ENCODE measurements at places on chromosomes 5 and 9.
A peak's percentile ranks its signal among the peaks of the same experiment; 100 is the strongest.

- no peak for DNase-seq
Observed at GRCh38 chr9:37102486-37102885, 17.9 kb upstream of the ZCCHC7 start.

GRCh38 chr9:106588626-106589025 lies 274.3 kb upstream of the ZNF462 start:
- DNase-seq, result no peak

- DNase-seq, result no peak
Observed at GRCh38 chr5:38187532-38187931, 70.8 kb upstream of the EGFLAM start.

- DNase-seq, result no peak
Observed at GRCh38 chr9:125745018-125745417, 2.2 kb upstream of the PBX3 start.

DNA sequence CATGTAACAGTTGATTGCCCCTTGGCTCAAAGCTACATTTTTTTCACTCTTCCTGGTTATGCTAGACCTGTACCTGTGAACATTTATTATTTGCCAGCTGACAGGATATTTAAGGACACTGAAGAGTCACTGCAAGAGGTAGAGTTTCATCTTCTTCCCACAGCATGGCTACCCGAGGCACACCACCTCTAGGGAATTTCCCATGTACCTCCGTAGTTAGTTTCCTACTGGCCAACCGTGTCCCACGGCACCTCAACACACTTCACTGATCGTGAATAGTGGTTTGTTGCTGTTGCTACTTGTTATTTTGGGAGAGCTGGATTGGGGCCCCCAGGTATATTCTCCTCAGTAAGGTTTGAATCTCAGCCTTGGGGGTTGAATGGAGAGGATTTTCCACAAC lies 648.6 kb downstream of the SEMA5A start:
- DNase-seq, result no peak

DNA sequence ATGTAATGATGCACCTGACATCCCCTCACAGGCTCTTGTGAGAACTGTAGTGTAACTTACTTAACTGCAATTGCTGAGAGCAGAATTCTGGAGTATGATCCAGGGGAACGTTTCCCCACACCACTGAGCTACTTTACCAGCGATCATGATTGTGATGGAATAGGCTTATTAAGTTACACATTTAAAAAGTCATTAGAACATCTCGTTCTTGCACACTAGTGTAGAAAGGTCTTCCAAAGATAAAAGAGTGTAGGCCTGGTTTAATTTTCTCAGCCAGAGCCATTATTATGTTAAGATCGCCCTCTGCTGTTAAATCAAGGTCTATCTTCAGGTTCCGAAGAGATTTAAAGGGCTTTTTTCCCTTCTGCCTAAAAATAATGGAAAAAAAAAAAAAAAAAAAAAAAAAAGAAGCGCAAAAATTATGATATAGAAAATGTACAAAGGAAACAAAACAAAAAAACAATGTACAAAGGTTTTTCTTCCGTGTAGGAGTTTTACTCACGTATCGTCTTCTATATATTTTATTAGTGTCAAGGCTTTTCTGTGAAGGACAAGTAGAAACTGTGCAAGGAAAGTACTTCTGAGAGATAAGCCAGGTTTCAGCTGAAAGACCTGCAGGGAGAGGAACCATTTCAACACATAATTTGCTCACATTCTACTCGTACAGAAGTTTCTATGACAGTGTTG lies 18.6 kb upstream of the MOB3B start:
- no peak for DNase-seq

GRCh38 chr5:67679184-67679841 lies 482.7 kb upstream of the CD180 start:
- DNase-seq, result no peak

DNA sequence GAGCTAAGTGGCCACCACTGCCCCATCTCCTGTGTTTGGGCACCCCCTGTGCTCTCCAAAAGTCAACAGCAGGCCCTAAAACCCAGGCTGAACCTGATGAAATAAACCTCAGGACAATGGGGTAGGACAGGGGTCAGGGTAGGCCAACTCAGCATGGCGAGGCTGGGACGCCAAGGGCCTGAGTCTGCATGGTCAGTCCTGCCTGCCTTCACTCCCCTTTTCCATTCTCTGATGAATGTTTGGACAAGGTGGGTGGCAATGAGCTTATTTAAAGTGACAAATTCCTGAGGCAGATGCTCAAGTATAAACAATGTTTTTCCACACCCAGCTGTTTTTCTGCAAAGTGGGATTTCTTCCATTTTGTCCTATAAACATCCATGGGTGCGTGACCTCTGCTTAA lies 47.2 kb upstream of the CXCL14 start:
- no peak for DNase-seq

GRCh38 chr5:111469903-111470302 lies 42.4 kb downstream of the STARD4 start:
- no peak for DNase-seq

- DNase-seq, result no peak
Observed at GRCh38 chr5:68456756-68457217, 241.2 kb downstream of the PIK3R1 start.

DNA sequence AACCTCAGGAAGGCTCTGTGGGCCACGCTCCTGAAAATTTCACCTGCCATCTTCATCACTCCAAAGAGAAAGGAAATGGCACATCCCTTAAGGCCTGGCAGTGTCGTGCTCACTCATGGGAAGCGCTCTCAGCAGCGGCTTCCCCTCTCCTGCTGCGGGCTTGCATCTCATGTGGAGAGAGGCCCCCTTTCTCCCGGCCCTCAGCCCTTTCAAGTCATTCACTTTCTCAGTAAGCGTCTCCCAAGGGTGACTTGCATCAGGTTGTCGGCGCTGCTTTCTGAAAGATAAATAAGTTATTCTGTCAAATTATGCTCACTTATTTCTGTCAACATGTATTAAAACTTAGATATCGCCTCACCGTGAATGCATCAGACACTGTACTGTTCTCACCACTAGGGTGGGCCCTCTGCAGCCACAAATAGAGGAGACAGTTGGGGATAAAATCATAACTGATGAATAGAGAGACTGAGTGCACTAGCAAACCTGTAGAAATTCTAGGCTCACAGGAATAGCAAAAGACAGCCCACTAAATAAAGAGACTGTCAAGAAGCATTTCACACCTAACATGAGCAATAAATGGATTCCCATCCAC lies 174.6 kb downstream of the RFK start:
- no peak for DNase-seq

DNA sequence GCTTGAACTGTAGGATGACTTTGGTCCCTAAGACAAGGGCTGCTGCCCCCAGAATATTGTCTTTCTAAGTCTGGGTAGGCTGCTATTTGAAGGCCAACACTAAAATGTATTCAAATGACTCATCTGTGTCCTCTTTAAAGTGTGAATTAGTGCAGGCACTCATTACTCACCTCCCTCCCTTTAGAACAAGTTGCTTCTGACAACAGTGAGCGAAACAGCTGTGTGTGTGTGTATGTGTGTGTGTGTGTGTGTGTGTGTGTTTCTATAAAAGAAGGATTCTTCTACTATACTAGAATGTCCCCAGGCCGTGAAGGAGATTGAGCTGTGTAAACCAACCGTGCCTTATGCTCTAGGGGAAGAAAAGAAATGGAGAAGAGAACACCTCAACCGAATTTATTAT lies 1337.2 kb downstream of the PTPRD start:
- DNase-seq, result no peak

GRCh38 chr5:138900281-138900965 lies 25.3 kb upstream of the LRRTM2 start:
- DNase-seq, result peak; percentile 40

GRCh38 chr9:134708672-134709038 lies 67.1 kb downstream of the COL5A1 start:
- DNase-seq, result no peak

DNA sequence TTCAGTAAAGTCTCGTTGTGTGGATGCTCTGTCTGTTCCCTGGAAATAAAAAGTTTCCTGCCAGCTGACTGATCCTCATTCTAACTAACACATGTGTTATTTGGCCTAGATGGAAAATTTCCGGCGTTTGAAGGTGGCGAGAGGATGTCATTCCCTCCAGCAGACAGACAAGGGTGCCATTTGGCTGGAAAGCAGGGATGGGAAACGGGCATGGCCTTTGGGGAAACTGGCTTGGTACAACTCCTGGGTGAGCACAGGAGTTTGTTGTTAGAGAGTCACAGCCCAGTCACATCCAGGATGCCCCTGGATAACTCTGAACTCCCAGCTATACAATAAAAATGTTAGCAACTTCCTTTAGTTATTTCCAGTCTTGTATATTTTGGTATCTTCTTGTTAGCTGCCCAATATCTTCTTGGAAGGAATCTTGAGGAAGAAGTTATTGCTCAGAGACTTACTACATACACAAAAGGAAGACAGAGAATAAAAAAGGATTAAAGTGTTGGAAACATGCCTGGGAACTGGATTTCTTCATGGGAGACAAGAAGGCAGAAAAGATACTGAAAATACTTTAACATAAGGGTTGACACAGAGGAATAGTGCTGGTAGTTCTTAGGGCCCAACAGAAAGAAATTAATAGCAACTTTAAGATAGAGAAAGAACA lies 41.9 kb downstream of the TEK start:
- DNase-seq, result no peak

DNA sequence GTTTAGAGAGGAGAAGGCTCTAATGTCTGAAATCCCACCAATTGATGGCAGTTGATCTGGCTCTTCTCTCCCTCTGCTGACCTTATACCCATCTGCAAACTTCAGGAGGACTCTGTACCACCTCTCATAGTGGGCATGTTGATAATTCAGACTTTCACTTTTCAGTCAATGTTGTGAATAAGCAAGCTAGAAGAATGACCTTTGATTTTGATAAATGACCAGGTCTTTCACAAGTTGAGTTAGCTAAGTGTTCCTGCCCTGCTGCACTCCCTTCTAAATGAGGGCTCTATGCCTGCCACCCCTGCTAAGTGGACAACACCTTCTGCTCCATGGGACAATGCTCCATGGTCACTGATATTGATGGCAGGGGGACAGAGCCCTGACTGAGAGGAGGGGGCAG lies 74.7 kb downstream of the SPRY4 start:
- no peak for DNase-seq

GRCh38 chr9:114484854-114485443 lies 20.3 kb downstream of the WHRN start:
- peak; percentile 64 for DNase-seq

GRCh38 chr9:132824951-132825350 lies 53.1 kb downstream of the AK8 start:
- no peak for DNase-seq

DNA sequence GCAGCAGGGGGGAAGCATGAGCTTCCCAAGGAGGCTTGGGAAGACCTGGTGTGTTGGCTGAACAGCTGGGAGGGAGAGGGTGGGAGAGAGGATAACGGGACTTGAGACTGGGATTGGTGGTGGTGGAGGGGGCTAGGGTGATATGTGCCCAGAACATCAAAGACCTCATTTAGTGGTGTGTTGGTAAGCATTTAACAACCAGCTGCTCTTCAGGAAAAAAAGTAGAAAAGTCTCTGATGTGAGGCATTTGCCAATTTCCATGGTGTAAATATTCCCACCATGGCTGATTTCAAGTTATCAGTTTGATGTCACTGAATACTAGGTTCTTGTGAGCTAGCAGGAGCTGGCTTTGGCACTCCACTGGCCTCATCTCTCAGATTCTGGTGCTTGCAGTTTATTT lies 170.8 kb downstream of the MACROH2A1 start:
- DNase-seq, result no peak

DNA sequence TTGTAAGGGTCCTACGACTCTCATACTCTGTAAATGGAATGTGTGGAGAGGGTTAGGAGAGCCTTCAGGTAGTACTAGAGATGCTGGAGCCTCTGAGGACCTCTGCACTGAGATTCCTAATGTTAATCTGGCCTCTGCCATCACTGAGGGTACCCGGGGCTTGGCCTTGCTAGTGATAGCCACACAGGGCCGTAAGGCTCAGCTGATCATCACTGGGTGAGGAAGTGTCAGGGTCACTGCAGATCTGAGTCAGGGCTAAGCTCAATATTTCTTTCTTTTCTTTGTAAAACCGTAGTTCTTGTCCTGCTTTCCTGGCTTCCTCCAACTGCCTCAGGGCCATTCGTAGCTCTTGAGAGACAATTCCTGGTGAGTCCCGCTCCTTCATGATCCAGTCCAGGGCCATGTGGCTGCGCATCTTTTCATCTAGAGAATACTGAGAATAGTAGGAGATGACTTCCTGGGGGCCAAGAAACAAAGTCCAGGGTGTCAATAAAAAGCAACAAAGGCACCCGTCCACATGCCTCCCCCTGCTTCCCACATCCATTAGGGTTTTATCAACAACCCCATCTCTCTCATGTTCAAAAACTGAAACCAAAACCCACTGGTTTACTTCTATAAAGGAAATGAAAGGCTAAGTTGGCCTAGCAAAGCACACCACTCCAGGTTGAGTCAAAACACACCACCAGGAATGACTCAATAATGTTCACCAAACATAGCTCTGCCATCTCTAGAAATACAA lies 47.7 kb downstream of the LIX1 start:
- peak; percentile 40 for DNase-seq
